ENCODE measurements at places on chromosomes 16 and 17.

- DNase-seq = no peak
These were observed 664 bp downstream of the NQO1 start for GRCh38 chr16:69725480-69726312.

DNA sequence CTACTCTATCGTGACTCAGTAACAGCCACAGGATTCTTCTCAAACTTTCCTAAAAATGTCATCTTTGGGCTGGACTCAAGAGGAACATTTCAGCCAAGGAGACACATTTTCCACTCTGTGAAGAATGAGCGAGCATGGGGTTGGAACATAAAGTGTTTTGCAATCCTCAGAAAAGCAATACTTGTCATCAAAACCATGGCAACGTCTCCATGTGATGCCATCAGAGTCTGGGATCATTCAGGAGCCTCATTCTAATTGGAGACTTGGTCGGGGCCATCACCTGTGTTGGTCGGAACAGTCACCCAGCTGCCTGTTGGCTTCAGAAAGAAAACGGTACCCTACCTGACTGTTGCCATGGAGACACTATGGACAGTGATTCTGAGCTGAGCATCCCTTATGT, 25.5 kb downstream of the MYOCD start:
- no peak for DNase-seq

GRCh38 chr17:21214777-21215541, 998 bp upstream of the TMEM11 start:
- DNase-seq = no peak

- no peak for DNase-seq
These were observed 20.7 kb upstream of the PRM1 start for GRCh38 chr16:11301645-11302501.

DNA sequence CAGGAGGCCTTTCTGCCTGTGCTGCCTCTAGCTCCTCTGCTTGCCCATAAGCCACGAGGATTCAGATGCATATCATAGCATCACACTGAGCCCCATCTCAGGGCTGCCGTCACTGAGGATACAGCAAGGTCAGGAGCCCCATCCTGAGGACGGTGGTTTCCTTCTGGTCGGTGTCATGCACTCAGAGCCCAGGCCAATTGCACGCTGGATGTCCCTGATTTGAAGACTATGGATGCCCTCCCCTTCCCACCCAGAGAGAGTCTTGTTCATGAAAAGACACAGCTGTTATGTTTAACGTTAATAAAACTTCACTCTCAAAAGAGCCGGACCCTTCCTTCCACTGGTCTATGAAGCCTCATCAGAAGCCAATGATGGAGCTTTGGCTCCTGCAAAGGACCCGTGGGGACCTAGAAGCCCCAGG, 19.9 kb downstream of the COTL1 start:
- DNase-seq = no peak

DNA sequence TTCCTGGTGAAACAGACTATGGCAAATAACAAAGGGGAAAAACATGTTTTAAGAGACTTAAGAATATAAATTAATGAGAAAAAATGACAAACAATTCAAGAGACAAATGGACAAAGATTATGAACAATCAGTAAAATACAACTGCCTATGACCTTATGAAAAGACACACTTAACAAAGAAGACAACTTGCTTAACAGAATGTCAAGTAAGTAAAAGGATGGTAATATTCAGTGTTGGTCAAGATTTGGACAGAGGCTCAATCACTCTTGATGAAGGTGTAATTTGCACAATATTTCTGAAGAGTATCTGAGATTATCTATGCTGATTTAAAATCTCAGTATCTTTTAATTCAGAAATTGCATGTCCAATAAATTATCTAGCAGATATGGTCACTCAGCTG, 34.4 kb downstream of the CREBBP start:
- DNase-seq = no peak

Data from ACHN (cell line).